ENCODE measurements at places on chromosomes 6 and 20. TPM values are rescaled to one million over a fixed set of nuclear protein-coding genes. Genes with fewer than 3 reads are reported as not detected.

GRCh38 chr20:20275636-20276035 is 92.3 kb upstream of the INSM1 start:
- DNase-seq: no peak
- no peaks in the 10 kb centered on the region for H3K36me3 ChIP-seq
- peaks cover 1% of the 10 kb centered on the region for H3K4me1 ChIP-seq

DNA sequence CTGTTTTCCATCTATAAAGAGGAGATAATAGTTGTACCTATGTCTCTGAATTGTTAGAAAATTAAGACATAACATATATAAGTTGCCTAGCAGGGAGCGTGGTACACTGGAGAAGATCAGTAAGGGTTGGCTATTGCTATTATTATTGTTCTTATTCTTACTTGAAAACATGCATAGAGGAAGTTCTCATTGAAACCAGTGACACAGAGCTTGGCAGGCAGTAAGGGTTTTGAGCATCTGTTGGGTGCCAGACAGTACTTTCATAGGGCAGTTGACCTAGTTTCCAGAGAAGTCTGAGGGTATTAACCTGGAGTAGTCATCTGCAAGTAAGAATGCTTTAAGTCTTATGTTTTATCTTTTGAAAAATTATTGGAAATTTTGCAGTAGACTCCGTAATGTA is 13.3 kb upstream of the SGK1 start:
- no peaks in the 10 kb centered on the region for H3K4me1 ChIP-seq
- H3K27me3 ChIP-seq: no peaks in the 10 kb centered on the region
- H3K27ac ChIP-seq: no peak overlapping the region
- no peak overlapping the region for H3K4me3 ChIP-seq

The SPATS1 gene
- total RNA-seq: not detected

The DEFB113 gene
- not detected for total RNA-seq

DNA sequence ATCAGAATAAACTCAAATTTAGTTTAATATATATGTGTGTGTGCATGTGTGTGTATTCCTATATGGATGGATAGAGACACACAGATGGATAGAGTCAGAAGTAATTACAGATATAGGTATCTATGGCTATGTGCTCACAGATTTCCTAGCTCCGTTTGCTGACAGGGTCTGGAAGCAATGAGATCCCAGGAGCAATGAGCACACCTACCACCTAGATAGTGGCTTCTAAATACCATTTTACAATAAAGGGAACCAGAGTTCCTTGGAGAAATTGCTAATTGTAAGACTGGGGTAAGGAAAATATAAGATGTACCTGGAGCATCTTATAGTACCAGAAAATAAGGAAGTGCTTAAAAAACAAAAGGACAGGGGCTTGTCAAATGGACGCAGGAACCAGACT is 196.2 kb upstream of the PRDM1 start:
- H3K27me3 ChIP-seq: no peaks in the 10 kb centered on the region
- H3K27ac ChIP-seq: no peak overlapping the region
- H3K4me3 ChIP-seq: no peak overlapping the region
- no peak for DNase-seq
- H3K4me1 ChIP-seq: peaks cover 47% of the 10 kb centered on the region
